ENCODE measurements at places on chromosomes 5 and 9. TPM values are rescaled to one million over a fixed set of nuclear protein-coding genes. Genes with fewer than 3 reads are reported as not detected.

GRCh38 chr9:82334286-82334685, 345.7 kb downstream of the SPATA31D1 start:
- no peak for DNase-seq

DNA sequence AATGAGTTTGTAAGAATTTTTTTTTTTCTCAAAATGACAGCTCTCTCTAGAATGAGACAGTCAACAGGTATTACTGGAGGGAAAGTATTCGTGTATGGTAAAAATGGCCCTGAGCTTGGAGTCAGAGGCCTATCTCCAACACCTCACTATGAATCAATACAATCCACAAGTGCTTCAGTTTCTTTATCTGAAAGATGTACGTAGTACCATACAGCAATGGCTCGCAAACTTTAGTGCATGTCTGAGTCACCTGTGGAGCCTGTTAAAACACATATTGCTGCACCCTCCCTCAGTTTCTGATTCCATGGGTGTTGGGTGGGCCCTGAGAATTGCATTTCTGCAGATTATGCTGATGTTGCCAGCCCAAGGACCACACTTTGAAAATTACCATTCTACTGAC, 44.6 kb downstream of the DMRT2 start:
- DNase-seq: no peak

DNA sequence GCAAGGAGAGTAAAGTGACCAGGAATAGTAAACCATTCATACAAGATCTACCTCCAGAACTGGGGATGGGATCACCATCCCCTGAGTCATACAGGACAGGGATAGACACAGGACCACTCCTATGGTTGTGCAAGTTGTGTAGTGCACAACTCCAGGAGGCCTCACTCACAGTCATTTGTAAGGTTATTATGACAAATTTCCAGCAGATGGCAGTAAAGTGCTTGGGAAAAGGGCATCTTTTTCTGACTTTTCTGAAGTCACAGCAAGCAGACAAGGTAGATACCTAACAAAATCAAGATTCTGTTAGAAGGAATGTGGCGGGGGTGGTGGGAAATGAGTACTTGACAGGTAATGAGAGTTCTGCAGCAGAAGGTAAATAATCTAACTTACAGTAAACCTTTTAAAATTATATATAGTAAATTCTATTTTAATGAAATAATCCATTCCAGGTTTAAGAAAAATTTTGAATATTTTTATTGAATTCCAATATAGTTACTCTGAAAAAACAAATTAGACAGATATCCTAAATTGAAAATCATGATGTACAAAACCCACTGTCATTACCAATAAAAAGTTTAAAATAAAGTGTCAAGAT, 16.7 kb upstream of the KIF27 start:
- no peak for DNase-seq

GPR107 gene
- 23.2 TPM for total RNA-seq

- no peak for DNase-seq
Observed at GRCh38 chr5:5231576-5231975, 91.4 kb downstream of the ADAMTS16 start.

NSG2 gene
- total RNA-seq: not detected

DNA sequence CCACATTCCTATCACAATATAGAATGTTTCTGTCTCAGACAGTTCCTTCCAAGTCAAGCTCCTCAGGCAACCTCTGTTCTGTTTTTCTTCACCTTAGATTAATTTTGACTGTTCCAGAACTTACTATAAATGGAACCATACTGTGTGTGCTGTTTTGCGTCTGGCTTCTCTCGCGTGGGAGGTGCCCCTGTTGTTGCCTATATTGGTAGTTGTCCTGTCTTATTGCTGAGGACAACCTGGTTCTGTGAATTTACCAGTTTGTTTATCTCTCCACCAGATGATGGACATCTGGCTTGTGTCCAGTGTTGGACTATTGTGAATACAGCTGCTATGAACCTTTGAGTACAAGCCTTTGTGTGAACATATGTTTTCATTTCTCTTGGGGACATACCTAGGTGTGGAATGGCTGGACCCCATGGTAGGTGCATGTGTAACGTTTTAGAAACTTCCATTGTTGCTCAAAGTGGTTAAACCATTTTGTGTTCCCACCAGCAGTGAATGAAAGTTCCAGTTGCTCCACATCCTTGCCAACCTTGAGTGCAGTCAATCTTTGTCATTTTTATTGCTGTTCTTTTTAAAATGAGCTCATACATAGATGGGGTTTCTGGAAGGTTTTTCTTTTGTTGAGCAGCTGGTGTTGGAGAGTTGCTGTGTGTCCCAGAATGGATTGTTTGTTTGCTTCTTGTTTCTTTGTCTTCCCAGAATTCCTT, 18.1 kb downstream of the HMCN2 start:
- no peak for DNase-seq

DNA sequence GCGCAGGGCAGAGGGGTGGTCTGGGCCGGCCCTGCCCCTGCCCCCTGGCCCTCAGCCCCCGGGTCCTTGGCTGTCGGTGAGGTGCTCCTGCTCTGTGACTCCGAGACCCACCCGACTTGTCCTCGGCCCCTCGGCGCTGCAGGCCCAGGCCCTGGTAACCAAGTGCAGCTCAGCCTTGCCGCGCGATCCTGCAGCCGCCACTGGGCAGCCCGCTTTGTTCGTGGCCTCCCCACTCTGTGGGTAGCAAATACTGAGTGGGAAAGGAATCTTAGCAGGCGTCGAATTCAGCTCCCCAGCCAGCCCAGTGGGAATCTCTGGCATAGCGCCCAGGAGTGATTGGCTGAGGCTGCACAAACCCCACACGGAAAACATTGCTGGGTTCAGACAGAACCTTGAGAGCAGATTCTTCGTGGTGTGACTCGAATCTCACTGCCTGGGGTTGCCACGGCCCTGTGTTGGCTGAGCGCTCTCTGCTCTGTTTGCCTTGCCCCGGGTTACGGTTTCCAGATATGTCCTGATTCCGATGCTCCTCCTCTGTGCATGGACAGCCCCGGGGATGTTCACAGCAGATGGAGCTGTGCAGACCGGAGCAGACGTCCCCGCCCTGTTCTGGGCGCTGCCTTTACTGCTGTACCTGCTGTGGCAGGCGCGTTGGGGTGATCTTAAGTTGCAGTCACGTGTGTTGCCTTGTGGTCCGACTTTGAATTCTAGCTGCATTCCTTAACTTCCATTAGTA, 13.4 kb upstream of the EXOC3 start:
- DNase-seq: no peak

- DNase-seq: no peak
Observed at GRCh38 chr9:1025131-1025530, 25.0 kb upstream of the DMRT2 start.

- no peak for DNase-seq
Observed at GRCh38 chr5:107265193-107265592, 405.5 kb downstream of the EFNA5 start.

ARL14EPL gene
- not detected for total RNA-seq
